ENCODE measurements at places on chromosomes 2 and 18.

- no peak for DNase-seq
Measured at GRCh38 chr2:61452392-61452791, 18.5 kb downstream of the USP34 start.

GRCh38 chr18:61870151-61870550, 22.7 kb downstream of the RNF152 start:
- no peak for DNase-seq

- DNase-seq, result no peak
Measured at GRCh38 chr18:22026889-22027288, 142.5 kb upstream of the GATA6 start.

DNA sequence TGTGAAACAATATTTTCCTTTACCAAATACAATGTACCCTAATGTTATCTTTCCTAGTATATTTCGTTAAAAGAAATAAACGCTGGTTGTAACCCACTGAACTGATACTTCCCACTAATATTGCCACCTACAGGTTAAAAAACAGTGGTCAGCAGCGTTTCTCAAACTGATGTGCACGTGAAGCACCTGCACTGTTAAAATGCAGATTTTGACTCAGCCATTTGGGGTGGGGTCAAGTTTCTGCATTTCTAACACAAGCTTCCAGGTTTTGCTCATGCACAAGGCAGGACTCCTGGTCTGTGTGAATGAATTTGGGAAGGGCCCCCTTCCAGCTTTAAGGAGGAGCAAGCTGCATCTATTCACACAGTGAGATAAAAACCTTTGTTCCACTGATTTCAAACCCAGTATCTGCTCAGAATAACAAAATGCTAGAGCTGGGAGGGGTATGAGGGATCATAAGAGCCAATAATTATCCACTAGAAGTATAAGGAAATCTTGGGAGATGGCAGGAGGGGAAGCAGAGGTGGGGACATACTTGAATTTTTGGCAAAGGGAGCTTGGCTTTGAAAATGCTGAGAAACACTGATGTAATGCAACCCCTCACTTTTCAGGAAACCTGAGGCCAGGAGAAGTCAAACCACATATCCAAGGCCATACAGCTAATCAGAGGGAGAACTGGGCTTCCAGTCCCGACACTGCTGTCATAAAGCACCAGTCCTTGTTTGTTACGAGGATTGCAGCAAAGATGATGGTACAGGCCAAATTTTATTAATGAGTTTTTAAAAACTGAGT, 116.2 kb downstream of the RBMS1 start:
- no peak for DNase-seq

DNA sequence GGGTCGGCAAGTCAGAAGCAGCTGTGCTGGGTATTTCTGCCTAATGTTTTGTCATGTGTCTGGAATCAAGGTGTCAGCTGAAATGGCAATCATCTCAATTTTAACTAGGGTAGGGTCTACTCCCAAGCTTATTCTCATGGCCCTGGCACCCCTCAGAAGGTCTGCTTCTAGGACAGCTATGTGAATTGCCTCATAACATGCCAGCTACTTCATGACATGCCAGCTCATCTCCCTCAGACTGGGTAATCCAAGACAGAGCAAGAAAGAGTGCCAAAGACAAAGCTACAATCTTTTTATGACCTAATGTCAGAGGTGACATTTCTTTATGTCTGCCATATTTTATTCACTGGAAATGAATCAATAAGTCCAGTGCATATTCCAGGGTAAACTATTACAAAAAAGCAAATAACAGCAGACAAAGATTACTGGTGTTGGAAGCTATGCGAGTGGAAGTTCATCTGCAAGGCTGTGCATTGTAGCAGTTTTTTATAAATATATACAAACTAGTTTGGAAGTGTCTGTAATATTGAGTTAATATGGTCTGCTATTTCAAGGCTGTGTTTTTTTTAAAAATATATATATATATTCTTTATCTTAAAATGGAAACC, 153.3 kb downstream of the FSIP2 start:
- DNase-seq, result no peak

All from amygdala (tissue), 56 donors.